ENCODE measurements at places on chromosomes 12 and 14.

DNA sequence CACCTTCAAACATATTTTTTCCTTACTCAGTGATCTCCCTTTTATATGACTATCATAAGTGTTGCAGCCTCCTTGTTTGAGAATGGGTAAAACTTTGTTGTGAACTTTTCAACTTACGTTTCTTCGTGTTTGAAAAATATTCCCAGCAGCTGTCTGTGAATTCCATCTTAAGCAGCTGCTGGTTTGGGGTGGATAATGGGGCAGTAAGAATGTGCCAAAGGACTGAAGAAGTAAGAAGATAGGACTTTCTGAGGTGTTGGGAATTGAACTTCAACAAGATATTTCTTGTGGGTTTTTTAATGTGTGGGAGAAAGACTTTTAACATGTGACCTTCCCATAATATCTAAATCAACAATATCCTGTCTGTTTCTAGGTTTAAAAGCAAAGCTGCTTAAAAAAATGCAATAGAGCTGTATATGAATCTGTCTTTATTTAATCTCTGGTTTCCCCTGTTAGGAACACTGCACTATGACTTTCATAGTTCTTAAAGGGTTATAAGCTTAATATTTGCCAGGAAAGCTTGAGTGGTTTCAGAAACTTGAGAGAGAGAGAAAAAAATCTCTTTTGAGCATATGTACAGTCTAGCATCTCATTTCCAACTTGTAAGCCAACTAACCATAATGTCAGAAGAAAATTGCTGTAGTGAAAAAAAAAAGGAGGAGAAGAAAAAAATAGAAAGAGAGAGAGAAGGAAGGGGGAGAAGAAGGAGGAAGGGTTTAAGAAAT is 1659.2 kb upstream of the FLRT2 start:
- no peak for DNase-seq

DNA sequence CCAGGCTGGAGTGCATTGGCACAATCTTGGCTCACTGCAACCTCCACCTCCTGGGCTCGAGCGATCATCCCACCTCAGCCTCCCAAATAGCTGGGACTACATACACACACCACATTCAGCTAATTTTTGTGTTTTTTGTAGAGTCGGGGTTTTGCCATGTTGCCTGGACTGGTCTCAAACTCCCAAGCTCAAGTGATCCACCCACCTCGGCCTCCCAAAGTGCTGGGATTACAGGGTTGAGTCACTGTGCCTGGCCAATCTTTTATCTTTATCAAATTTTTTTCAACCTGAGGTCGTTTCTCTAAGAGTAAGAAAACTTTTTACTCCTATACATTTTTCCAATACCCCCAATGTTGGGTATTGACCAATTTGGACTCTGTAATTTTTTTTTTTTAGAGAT is 40.0 kb upstream of the NAP1L1 start:
- DNase-seq = no peak

DNA sequence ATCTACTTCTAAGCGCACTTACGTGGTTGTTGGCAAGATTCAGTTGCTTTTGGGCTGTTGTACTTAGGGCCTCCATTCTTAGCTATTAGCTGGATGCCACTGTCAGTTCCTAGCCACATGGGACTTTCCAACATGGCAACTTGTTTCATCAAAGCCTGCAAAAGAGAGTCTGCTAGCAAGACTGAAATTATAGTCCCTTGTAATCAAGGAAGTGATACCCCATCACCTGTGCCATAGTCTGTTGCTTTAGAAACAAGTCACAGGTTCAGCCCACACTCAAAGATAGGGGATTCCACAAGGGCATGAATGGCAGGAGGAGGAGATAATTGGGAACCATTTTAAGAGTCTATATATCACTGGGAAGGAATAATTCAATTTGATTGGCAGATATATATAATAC is 27.1 kb upstream of the SLC17A8 start:
- DNase-seq = no peak

DNA sequence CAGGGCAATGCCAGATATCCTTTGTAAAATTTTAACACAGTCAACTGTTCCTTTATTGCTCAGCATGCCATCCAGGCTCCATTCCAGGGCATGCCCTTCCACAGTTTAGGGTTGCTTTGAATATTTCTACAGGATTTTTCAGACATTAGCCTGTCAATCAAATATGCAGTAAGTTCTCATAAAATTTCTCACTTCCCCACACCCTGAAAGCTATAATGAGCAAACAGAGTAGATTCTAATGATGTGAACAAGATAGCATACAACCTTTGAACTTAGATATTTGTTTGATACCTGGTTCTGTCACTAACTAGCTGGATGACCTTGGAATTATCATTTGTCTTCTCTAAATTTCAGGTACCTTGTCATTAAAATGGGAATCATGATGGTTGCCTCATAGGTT is 251.2 kb downstream of the SYT1 start:
- no peak for DNase-seq

- DNase-seq = no peak
Observed at GRCh38 chr14:52846591-52846990, 55.2 kb upstream of the GNPNAT1 start.

DNA sequence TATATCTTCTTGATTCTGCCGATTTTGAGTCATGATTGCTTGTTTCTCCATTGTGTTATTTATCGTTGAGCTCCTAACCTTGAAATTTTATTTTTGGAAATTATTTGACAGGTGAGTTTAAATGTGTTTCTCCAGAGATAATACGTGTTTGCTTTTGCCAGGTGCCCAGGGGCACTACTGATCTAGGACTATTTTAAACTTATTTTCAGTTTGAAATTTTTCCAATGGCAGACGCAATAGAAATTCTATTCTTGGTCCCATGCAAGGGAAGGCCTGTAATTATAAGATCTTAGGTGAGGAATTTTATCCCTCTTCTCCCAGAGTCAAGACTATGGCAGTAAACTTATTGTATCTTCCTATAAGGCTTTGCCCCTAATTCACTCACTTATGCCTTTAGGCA is 252.8 kb downstream of the AEBP2 start:
- no peak for DNase-seq

GRCh38 chr14:75049731-75050201 is 1.5 kb downstream of the MLH3 start:
- DNase-seq = no peak

DNA sequence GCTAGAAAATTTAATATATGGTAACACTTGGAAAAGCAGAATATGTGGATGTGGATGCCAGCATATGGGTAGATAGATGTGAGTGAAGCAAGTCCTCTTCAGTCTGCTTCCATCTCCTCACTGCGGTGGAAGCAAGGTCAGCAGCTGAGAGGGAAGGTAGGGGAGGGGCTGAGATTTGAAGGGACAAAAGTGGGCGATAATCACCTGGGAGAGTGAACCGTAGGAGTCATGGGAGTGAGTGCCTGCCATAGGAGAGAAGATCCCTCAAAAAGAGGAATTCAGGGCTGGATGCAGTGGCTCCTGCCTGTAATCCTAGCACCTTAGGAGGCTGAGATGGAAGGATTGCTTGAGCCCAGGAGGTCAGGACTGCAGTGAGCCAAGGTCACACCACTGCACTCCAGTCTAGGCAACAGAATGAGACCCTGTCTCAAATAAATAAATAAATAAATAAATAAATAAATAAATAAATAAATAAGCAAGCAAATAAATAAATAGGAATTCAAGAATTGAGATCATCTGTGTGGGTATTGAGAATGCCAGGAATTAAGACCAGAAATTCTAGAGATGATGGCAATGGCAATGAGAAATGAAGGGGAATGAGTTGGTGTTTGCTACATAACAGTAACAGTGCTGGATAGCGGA is 123.4 kb downstream of the BICD1 start:
- no peak for DNase-seq

DNA sequence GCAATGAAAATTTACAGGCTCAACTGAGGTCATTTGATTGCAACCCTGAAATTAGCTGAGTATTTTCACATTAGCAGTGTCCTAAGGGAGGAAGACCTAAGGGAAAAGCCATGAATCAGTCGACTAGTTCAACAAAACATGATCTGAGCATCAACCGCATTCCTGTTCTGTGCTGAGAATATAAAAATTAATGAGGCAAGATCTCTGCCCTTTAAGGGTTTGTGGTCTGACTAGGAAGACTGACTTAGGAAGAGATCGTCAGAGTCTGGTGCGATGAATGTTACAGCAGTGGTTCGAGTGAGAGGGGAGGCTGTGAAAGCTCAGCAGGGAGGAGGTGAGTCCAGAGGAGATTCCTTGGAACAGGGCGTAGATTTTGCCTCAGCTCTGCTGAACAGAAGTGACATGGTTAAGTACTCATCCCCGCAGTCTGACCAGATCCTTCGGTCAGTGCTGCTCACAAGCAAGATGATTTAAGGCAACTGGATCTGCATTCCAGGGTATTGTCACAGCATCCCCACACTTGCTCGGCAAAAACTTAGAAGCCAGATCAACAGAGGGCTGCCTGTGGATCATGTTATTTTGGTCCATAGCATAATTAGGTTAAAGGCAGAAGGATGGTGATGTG is 49.6 kb downstream of the BMAL2 start:
- DNase-seq = no peak

GRCh38 chr12:118332511-118332910 is 40.2 kb downstream of the TAOK3 start:
- no peak for DNase-seq

DNA sequence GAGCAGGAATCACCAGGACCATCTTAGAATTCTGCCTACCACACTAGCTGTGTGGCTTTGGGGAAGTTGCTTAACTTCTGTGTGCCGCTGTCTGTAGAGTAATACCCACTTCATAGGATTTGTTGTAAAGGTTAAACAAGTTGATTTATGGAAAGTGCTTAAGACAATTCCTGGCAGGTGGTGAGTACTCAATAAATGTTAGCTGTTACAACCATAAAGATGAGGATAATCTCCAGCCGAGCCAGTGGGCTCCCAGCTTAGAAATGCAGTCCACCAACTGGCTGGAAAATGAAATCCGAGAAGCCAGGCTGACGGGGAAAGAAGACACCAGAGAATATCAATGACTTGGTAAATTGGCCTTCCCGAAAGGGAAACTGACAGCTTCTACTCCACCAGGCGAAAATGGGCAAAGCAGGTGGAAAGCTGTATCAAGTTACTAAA is 173.5 kb downstream of the CHST11 start:
- no peak for DNase-seq

DNA sequence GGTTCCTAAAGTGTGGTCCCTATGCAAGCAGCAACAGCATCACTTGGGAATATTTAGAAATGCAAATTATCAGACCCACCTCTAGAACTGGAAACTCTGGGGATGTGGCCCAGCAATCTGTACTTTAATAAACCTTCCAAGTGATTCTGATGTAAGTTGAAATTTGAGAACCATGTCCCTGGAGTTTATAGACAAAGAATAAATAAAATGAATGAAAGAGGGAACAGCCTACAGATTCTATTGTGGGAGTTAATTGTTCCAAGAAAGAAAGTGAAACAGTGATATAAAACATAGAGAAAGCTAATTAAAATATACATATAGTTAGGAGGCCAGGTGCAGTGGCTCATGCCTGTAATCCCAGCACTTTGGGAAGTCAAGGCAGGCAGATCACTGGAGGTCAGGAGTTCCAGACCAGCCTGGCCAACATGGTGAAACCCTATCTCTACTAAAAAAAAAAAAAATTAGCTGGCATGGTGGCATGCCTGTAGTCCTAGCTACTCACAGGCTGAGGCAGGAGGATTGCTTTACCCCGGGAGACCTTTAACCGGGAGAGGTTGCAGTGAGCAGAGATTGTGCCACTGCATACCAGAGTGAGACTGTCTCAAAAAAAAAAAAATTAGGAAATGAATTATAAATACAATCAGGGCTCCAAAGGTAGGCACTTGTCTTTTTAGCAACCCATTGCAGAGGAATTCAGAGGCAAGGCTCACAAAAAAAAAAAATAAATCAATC is 507.5 kb downstream of the NAV3 start:
- no peak for DNase-seq

DNA sequence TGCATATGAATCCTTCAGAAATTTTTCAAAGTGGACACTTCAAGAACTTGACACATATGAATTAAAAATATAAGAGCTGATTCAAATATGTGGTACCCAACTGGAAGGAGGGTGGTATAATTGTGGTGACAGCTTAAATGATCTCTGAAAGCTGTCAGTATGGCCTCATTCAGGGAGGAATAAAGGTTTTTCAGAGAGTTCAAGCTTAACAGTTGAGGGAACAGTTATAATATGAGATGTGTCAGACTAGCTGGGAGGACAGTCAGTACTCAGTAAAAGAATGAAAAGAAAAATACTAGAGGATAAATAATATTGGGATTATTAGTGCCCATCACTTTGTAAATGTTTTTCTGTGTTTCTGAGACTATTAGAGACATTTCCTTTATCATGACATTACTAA is 277.5 kb downstream of the RASSF9 start:
- no peak for DNase-seq

Data from AG08396 (cell line).